Activated CD4-positive, alpha-beta T cell treated with anti-CD3 and anti-CD28 coated beads for 48 hours (primary cell): ENCODE measurements at places on chromosomes 16 and 17.

DNA sequence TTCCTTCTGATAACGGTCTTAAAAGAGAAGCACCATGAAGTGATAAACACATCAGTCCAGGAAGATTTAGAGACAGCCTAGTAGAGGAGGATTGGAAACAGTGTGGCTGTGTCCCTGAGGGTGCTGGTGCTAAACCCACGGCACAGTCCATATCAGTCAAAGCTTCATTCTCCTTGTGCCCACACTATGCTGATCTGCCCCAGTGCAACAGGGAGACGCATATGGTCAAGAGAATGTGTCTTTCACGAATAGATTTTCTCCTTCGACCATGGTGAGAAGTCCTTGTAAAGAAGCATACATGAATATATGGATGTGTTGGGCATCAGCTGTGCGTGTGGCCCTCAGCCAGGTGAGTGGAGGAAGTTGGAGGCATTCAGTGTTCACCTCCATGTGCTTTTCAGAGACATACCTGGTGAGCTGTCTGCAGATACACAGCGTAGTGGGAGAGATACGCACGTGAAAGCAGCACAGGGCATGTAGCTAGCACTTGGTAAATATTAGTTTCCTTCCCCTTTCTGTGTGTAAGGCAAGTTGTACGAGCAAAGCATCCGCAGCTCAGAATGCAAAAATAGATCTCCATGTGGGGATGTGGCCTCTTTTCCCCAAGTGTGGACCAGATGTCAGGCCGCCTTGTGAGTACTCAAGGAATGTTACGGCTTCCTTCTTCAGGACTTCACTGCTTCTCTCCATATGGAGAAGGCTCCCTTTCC is 29.4 kb downstream of the HLF start:
- DNase-seq, result no peak

DNA sequence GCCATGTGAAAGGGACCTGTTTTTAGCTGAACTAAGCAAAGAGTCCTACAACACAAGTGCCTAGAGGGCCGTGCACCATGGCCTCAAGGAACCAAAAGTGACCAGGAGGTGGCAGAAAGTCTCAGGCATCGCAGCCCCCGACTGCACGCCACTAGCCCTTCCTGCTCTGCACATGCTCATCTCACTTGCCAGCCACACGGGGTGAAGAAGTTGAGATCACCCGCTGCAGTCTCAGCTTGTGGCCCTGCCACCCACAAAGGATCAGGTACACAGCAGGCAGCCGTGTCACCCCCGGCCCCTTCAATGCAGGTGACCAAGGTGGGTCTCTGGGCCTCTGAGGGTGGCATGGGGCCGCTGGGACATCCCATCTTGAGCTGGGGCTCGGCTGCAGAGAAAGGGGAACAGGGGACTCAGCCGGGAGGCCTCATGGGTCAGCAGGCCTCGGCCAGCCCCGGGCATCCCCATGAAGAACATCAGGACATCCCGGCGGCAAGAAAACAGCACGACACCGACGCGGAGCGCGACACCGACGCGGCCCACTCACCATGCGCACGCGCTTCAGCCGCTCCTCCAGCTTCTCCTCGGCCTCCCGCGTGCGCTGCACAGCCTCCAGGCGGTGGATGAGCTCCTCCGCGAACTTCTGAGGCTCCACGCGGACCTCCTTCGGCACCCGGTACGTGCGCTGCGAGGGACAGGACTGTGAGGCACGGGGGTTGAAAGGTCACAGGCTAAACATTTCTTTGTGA is 21.0 kb downstream of the PDIA2 start:
- DNase-seq, result no peak

DNA sequence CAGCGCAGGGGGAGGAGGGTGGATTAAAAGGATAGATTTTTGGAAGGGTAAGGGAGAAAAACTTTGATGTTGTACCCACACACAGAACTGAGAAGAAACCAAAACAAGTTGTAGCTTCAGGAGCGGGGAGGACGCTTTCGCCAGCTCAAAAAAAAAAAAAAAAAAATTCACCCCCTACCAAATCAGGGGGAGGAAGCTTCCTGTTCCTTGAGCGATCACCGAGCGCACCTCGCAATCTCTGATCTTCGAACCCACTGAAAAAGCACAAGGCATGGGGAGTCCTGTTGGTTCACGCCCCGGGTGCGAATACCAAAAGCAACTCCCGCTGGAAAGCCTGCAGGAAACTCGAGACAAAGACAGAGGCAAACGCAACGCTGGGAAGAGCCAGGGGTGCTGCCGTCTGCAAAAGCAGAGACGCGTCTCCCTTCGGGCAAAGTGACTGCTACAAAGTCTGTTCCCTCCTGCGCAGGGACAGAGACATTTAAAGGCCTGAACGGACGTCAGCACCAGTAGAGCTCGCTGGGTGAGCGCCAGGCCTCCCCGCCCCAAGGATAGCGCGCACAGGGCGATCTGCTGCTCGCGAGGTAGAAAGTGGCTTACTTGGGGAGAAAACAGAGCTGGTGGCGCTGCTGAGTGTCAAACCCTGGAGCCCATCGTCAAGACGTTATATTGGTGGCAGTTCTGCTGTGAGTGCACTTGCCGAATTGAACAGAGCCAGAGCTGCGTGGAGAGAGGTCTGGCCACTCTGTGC is 190.4 kb downstream of the USP22 start:
- DNase-seq, result peak; percentile 28

GRCh38 chr17:6544011-6544370 is 12.4 kb downstream of the PITPNM3 start:
- DNase-seq, result no peak

DNA sequence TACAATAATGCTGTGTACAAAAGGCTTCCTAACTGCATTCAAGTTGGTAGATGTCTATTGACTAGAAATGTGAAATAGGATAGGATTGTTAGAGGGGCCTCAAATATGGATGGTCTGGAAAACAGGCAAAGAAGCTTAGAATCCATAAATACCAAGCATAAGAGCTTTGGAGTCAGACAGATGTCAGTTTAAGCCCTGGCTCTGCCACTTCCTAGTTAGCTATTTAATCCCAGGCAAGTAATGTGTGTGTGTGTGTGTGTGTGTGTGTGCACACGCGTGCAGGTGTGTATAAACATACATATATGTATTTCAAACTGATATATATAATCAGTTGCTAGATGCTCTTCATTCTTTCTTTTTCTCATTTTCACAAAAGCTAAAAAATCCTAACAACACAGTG is 66.7 kb downstream of the MMD start:
- no peak for DNase-seq
